ENCODE measurements at places on chromosomes 7 and 10.

DNA sequence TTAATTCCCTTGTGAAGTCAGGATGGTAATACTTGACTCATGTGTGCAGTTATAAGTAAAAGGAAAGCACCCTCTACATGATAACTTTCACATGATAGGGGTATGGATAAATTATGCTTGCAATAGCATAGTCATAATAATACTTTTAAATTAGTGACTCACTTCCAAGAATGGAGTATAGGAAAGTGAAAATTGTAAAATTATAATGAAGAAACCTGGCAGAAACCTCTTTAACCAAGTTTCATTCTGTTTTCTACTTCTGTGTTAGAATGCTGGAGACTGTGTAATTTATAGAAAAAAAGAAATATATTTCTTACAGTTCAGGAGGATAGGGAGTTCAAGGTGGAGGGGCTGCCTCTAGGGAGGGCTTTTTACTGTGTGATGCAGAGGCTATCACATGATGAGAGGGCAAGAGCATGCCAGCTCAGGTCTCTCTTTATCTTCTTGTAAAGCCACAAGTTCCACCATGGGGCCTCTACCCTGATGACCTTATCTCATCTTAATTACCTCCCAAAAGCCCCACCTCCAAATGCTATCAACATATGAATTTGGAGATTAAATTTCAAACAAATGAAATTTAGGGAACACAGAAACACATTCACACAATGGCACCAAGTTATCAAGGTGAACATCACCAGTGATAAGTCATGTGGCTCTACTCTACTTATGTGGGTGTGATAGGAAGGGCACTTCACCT is 43.2 kb downstream of the HDAC9 start:
- DNase-seq = no peak

- no peak for DNase-seq
Measured at GRCh38 chr7:115582956-115583355, 447.6 kb downstream of the TFEC start.

DNA sequence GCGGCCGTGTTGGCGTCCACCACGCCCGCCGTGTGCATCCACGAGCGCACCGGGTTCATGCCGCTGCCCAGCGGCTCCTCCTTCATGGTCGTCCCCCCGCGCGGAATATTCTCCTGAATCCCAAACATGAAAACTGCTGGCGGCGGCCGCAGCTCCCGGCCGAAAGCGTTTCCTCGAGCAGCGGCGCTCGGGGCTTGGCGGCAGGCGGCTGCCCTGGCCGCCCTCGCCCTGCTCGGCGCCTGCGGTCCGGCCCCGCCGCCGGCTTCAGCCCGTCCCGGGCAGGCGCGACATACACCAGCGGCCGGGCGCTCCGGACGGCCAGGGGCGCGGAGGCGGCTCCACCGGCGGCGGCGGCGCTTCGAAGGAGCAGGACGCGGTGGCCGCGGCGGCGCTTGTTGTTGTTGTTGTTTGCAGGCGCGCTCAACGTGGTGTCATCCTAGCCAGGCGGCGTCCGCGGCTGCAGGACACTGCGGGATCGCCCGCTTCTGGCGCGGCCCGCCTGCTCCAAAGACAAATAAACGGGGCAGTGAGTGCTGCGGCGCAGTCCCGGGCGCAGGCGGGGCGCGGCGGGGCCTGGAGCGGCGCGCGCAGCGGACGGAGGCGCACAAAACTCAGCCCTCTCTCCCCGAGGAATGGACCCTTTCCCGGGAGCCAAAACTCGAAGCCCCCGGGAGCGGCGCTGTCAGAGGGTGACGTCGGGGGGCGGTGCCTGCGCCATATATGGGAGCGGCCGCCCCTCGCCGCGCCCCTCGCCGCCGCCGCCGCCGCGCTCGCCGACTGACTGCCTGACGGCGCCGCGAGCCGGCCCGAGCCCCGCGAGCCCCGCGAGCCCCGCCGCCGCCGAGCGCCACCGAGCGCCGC is at the start of gene EBF3:
Gene EBF3 (minus strand): TSS at position 634 of the 861 bp plus-strand sequence. CDS start 506 bp downstream, at position 128.
- DNase-seq = no peak

- DNase-seq = no peak
Measured at GRCh38 chr10:124301736-124302135, 117.0 kb downstream of the OAT start.

- peak; percentile 1 for DNase-seq
Measured at GRCh38 chr7:64872351-64873154, 30.5 kb upstream of the ZNF273 start.

DNA sequence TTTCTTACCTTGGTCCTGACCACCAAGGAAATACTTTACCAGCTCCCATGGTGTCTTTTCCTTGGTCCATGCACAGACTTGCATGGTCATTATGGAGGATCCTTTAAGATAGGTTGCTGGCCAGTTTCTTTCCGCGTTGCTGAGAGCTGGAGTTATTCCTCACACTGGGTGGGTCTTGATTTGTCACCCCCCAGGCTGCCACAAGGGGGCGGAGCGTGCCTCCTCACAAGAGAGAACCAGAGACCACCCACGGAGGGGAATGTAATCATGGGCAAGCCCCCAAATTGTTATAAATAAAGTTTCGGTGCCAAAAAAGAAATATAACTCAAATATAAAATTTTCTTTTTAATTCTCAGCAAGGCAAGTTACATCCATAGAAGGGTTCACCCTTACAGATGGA is 10.5 kb upstream of the TRIM24 start:
- DNase-seq = peak; percentile 20

DNA sequence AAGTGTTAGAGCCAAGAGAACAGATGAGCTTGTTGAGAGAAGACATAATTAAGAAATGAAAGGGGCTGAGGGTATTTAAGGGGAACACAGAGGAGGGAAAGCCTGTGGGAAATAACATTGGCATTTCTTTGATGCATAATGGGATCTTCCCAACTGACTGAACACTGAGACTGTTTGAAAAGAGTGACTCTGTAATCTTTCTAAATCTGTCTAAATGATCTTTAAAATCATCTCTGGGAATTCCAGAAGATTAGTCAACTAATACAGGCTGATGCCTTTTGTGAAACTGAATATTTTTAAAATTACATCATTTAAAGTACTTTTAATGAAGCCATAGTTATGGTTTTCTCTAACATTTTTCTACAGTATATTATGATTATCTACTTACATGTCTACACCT is 17.4 kb upstream of the SLC35G1 start:
- no peak for DNase-seq
